Lung (tissue), 17 donors: ENCODE measurements at places on chromosomes 11 and 22. TPM values are rescaled to one million over a fixed set of nuclear protein-coding genes. Genes with fewer than 3 reads are reported as not detected.

GRCh38 chr11:24575392-24575791 lies 78.5 kb downstream of the LUZP2 start:
- no peak for DNase-seq
- no peak overlapping the region for H3K27ac ChIP-seq
- no peak overlapping the region for H3K4me3 ChIP-seq
- no peaks in the 10 kb centered on the region for H3K36me3 ChIP-seq
- H3K4me1 ChIP-seq = no peaks in the 10 kb centered on the region

GRCh38 chr11:73995731-73996130 lies 13.1 kb upstream of the UCP2 start:
- DNase-seq = no peak
- no peaks in the 10 kb centered on the region for H3K36me3 ChIP-seq

GRCh38 chr11:79363256-79363655 lies 77.6 kb downstream of the TENM4 start:
- H3K27ac ChIP-seq = no peak overlapping the region
- H3K36me3 ChIP-seq = no peaks in the 10 kb centered on the region
- H3K4me3 ChIP-seq = no peak overlapping the region

DNA sequence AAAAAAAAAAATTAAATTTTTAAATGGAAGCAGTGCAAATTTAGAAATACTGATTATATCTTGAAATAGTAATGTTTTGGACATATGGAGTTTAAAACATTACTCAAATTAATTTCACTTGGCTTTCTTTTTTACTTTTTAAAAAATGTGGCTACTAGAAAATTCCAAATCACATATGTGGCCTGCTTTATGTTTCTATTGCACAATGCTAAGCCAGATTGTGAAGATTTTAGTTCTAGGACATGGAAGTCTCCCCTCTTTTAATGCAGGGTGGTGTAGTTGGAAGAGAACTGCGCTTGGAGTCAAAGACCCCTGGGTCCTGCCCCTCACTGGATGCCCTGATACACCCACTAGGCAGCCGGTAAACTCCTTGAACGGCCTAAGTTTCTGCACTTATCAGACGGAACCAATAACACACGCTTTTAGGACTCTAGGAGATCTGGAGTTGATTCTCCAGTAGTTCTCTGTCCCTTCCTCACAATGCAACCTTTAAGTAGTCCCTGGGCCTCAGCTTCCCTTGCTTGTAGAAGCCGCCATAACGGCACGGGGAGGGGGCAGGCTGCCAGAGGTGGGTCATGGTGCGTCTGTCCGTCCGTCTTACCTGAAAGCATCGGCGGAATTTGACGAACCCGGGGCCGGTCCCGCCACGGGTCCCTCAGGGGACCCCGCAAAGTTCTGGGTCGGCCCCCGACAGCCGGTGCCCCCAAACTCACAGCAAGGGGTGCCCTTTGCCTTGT lies 505 bp downstream of the FAM227A start:
- H3K27me3 ChIP-seq = no peaks in the 10 kb centered on the region
- peak overlapping the region; percentile 90 for H3K4me3 ChIP-seq
- H3K27ac ChIP-seq = peak overlapping the region; percentile 90
- peak; percentile 56 for DNase-seq

The ZNF70 gene
- 5.8 TPM for total RNA-seq
